CD4-positive, alpha-beta T cell treated with Interferon gamma for 1 hour (primary cell): ENCODE measurements at places on chromosomes 3 and 15.
A peak's percentile ranks its signal among the peaks of the same experiment; 100 is the strongest.

- no peak for DNase-seq
Measured at GRCh38 chr15:78389322-78389721, 48.7 kb upstream of the IREB2 start.

- no peak for DNase-seq
Measured at GRCh38 chr3:86175051-86175536, 815.9 kb downstream of the VGLL3 start.

DNA sequence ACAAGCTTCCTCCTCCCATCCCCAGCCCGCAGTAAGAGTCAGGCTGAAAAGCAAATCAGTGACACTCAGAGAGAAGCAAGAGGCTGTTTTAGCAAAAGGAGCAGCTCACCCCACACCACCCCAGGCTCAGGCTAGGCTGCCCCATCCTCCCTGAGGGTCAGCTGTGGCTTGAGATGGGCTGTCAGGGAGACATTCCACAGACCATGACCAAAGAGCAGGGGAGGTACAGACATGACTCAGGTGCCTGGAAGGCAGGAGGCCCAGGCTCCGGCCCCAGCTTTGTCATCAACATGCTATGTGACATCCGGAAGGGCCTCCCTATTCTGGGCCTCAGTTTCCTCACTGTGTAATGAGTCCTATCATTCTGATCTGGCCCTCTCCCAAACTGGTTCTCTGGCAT, 24.7 kb downstream of the HCN4 start:
- DNase-seq = no peak

DNA sequence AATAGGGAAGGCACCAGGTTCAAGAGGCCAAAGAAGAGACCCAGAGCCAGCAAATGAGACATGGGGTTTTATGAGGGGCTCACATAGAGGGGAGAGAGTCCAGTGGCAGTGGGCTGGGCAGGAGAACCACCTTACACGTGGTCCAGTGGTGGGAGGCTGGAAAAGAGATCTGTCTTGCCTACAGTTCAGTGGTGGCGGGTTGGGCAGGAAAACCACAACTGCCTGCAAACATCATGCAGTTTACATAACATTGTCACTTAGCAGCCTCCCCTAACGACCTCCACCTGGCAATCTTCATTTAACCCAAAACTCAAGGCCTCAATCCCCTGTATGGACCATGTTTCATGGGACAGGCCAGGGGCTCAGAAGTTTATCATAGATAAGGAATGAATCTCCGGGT, 29.1 kb downstream of the CRYGS start:
- DNase-seq = peak; percentile 43

GRCh38 chr15:74787251-74788041, 5.6 kb downstream of the CSK start:
- DNase-seq = peak; percentile 91

- no peak for DNase-seq
Measured at GRCh38 chr15:78437107-78437761, 782 bp upstream of the IREB2 start.

GRCh38 chr3:57756528-57757401, 656 bp downstream of the SLMAP start:
- DNase-seq = peak; percentile 10

DNA sequence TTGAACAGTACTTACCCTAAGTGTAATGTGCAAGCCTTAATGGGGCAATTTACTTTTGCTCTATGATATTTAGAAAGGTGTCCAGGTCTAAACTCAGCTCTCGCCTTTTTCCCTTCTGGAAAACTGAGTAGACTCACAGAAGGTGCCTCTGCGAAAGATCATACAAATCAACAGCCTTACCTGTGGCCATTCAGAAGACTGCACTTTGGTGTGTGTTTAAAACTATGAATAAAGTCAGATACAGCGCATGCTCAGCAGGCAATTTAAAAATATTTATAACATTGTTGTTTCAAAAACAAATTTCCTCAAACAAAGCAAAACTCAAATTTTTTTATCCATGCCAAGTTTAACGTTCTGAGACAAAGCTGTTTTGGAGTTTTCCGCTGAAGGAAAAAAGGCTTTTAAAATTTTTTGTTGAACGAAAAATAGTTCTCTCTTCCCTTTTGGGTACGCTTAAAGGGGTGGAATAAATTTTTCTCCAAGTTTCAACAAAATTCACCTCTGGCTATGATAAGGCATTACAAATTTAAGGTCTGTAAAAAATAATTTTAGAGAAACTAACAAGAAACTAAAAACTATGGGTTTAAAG, 156.3 kb downstream of the TIGIT start:
- no peak for DNase-seq

DNA sequence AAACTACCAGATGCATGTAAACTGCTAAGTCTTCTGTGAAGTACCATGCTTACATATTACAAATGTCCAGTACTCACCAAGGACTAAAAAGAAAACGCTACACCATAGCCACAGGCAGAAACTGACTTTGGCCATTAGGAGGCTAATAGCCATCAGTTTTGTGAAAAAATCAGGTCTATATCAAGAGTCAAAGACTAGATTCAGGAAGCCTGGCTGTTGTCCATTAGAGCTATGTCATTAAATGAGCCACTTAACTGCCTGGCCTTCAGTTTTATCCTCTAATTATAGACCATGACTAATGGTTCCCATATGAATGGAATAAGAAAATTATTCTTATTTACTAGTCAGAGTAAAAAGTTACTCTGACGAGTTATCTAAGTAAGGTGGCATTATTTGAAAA, 144.1 kb downstream of the VPS13C start:
- DNase-seq = no peak
